ENCODE measurements at places on chromosomes 5 and 9.

DNA sequence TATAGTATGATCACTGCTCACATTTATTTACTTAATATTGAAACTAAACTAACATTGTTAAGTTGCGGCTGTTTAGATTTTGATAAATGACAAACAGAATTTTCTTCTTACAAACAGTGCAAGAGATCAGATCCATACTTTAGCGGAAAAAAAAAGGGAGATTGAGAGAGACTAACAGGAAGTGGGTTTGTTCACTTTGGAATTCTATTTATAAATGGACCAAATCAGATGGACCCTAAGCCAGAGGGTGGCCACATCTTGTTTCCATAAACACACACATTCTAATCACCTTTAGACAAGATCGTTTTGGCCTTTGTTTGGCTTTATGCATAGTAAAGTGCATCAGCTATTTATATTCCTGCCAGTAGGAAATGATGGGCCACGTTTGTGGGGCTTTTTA lies 381.4 kb upstream of the CD180 start:
- no peak for DNase-seq

DNA sequence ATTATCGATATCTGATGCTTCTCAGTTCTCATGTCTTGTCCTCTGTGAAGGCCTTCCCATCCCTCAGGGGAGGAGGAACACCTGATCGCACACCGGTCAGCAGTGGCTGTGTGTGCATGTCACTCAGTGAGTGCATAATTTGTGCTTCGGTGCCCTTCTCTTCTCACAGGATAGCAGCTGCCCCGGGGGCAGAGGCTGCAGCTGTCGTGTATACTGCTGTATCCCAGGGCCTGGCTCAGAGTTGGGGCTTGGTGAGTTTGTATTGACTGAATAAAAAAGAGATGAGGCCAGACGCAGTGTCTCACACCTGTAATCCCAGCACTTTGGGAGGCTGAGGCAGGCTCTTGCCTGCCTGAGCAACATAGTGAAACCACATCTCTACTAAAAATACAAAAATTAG lies 49.7 kb upstream of the NCS1 start:
- no peak for DNase-seq

DNA sequence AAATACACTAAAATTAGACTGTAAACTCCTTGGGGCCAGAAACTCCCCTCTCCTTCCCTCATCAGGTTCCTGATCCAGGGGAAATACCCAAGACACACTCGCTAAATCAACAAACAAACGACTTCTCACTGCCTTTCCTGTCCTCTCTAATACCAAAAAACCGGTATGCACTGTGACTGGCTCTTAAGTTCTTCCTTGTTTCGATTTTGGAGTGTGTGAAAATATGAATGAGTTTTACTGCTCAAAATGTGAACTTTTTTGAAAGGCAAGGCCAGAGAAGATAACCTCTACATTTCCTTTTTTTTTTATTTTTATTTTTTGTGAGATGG lies 81.1 kb upstream of the EPB41L4B start:
- no peak for DNase-seq

- no peak for DNase-seq
Measured at GRCh38 chr5:170279459-170279817, 18.1 kb downstream of the LCP2 start.

GRCh38 chr5:67976891-67977601 lies 238.5 kb upstream of the PIK3R1 start:
- DNase-seq: no peak

GRCh38 chr5:10339958-10340357 lies 13.5 kb upstream of the MARCHF6 start:
- no peak for DNase-seq

DNA sequence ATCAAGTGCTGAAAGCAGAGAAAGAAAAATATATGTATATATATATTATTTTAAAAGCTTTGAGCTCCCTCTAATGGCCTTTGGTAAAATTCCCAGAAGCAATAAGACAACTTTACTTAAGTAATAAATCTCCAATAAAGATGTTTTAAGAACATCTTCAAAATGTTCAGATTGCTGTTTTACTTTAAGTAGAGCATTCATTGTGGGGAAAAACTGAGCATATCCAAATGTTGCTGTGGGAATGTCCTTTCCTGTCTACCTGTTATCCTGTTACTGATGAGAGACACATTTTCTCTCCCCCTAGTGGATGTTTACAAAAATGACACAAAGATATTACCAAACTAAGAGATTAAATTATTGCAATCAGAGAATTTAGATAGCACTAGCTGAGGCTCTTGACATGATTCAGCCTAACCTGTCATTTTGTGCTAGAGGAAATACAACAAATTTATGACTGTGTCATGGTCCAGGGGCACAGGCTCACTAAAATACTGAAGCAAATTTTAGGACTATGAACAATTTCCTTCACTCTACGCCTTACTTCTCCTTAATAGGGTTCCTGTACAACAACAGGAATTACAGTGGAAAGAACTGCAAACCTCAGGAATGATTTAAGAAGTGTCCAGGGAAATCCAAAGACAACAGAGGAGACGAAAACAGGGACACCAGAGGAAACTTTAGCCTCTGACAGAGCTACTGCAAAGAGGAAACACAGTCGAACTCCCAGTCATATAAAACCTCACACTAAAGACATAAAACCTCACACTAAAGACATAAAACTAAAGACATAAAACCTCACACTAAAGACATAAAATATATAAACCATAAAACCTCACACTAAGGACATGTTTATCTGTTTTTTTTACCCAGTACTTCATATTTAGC lies 24.3 kb upstream of the PRRC1 start:
- no peak for DNase-seq

DNA sequence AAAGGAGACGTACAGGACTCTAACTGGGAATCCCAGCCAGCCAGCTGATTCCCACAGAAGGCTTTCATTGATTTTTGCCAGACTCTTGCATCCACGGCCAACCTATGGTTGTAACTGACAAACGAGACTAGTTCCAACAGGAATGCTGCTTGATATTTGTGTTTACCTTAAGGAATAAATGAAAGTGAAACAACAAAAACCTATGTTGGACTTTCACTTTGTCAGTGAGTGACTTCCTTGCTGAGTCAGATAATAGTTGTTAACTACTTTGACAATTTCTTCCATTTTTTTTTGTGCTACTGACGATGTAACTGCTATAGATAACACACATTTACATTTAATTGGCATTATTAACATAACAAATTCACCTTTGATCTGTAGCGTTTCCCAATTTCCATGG lies 63.4 kb upstream of the LRRTM2 start:
- no peak for DNase-seq

DNA sequence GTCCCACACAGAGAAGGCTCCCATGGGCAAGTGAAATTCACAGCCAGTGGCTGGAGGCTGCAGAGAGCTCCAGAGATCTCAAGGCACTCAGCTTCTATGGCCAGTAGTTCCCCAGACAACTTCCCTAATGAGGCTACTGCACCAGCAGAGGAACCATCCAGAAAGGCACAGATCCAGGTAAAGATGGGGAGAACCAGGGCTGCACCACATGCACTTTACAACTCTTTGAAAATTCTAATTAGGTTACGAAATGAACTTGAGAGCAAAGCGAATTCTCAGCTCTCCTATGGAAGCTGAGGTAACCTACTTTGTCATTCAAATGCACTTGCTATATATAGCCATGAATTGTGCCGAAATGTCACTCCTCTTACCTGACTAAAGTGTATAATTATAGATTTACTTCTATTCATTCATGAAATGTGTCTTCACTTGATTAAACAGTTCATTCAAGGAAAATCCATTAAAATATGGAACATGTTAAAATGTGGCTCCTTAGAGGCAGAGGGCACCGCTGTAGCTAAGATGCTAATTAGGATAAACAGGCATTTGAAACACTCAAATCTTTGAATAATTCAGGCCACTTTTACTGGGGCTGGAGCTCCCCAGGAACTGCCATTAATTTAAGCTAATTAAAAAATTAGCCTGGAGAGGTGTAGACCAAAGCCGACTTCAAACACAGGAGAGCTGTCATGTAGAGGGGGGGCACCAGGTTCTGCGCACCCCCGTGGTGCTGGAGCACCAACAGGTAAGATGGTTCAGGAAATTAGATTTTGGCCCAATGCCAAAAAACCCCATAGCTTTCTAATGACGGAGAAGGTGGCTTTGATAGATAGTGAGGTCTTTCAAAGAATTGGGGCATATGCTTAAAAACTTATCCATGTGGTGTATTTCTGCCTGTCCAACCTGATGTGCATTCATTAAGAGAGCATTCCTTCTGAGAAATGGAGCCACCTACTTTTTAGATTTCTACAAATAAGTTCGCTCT lies 204.1 kb downstream of the GABBR2 start:
- DNase-seq: no peak

GRCh38 chr9:5186416-5187169 lies 1.2 kb upstream of the INSL6 start:
- peak; percentile 16 for DNase-seq

- no peak for DNase-seq
Measured at GRCh38 chr9:90801973-90802322, 329 bp downstream of the SYK start.

DNA sequence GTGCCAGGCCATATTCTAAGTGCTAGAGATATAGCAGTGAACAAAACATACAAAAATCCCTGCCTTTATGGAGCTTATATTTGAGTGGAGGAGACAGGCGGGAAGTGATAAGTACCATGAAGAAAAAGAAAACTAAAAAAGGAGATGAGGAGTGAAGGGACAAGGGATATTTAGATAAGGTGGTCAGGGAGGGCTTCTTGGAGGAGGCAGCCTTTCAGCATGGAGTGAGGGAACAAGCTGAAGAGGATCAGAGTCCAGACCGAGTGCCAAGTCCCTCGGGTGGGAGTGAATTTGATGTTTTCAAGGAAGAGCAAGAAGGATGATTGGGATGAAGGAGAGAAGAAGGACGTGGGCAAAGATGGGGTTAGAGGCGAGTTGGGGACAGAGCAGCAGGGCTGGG lies 190.5 kb downstream of the FSTL4 start:
- DNase-seq: no peak

- no peak for DNase-seq
Measured at GRCh38 chr9:89844075-89844474, 239.3 kb downstream of the GADD45G start.

DNA sequence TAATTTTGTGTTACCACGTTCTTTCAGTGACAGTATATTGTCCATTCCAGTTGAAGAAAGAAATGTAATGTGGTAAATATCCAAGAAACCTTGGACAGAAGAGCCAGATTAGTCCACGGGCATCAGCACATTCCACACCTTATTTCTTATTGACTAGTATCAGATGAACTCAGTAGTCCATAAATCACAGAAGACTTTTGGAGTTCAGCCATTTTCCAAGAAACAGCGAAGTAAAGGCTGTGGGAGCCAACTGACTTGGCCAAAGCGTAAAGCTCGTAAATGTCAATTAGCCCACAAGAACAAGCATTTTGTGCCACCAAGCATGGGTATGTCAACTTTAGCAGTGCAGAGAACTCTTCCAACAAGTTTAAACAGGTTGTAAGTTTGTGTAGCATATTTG lies 60.2 kb upstream of the STARD4 start:
- DNase-seq: no peak

- DNase-seq: no peak
Measured at GRCh38 chr5:180142824-180143610, 66.0 kb downstream of the RASGEF1C start.

DNA sequence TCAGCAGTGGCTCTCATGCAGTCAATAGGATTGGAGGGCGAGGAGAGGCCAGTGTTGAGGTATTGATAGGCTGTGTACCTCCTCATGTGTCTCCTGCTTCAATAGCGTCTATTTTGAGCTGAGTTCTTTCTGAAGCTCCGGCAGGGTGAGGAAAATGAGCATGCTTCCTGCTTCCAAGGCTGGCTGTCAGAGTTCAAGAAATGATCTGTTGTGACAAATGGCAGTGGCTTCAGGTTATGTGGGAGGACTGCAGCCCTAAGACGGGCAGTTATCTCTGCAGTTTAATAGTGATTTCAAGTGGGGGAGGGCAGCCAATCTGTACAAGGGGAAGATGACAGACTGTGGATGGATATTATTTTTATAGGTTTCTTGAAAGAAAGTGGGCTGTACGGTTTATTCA lies 54.0 kb upstream of the CXCL14 start:
- DNase-seq: no peak

GRCh38 chr5:44260793-44261192 lies 128.4 kb downstream of the FGF10 start:
- no peak for DNase-seq

DNA sequence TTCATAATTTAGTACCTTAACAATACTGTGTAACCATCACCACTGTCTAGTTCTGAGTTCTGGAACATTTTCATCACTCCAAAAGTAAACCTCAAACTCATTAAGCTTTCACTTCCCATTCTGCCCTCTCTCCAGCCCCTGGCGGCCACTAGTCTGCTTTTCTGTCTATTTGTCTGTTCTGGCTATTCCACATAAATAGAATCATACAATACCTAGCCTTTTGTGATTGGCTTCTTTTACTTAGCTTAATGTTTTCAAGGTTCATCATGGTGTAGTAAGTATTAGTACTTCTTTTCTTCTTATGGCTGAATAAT lies 138.7 kb downstream of the RAPGEF6 start:
- no peak for DNase-seq

GRCh38 chr5:5025098-5025773 lies 114.9 kb upstream of the ADAMTS16 start:
- no peak for DNase-seq

GRCh38 chr9:78146241-78146640 lies 89.6 kb upstream of the CEP78 start:
- DNase-seq: no peak

- DNase-seq: no peak
Measured at GRCh38 chr9:133393399-133393798, 17.2 kb downstream of the STKLD1 start.

All from stimulated activated CD4-positive, alpha-beta T cell treated with anti-CD3 and anti-CD28 coated beads, Interleukin-1b, Interleukin-23, amount 100 ng/mL, for 1 hour (primary cell).